CD4-positive, CD25-positive, alpha-beta regulatory T cell (primary cell): ENCODE measurements at places on chromosomes 11 and 22. TPM values are rescaled to one million over a fixed set of nuclear protein-coding genes. Genes with fewer than 3 reads are reported as not detected.
A peak's percentile ranks its signal among the peaks of the same experiment; 100 is the strongest.

The CARS1 gene
- 58.0 TPM for total RNA-seq

- no peak for DNase-seq
These were observed 32.0 kb downstream of the CD82 start for GRCh38 chr11:44597358-44598012.

GRCh38 chr11:55707029-55707428, 45.0 kb downstream of the OR4C6 start:
- DNase-seq = no peak

- no peak for DNase-seq
These were observed 252.0 kb downstream of the AASDHPPT start for GRCh38 chr11:106329273-106330018.

The TRABD gene
- total RNA-seq = 115 TPM

- DNase-seq = no peak
These were observed 88.8 kb upstream of the API5 start for GRCh38 chr11:43223026-43223425.

GRCh38 chr11:75428281-75428724, 4.7 kb downstream of the KLHL35 start:
- peak; percentile 69 for DNase-seq

- no peak for DNase-seq
These were observed 44.4 kb upstream of the ST14 start for GRCh38 chr11:130115218-130115617.
